ENCODE measurements at places on chromosomes 7 and 10.
A peak's percentile ranks its signal among the peaks of the same experiment; 100 is the strongest.

GRCh38 chr7:98163704-98164494, 47.3 kb upstream of the BHLHA15 start:
- DNase-seq = peak; percentile 69

DNA sequence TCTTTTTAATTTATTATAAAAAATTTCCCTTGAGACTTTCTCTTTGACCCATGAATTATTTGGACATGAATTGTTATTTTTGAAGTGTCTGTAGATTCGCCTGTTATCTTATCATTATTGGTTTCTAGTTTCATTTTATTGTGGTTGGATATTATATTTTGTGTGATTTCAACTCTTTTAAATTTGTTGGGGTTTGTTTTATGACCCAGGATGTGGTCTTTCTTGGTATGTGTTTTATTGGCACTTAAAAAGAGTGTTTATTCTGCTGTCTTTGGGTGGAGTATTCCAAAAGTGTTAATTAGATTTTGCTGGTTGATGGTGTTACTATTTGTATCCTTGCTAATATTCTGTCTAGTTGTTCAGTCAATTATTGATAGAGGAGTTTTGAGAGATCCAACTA, 50.5 kb upstream of the GPR141 start:
- DNase-seq = no peak

GRCh38 chr7:23927709-23928417, 217.8 kb downstream of the STK31 start:
- no peak for DNase-seq

DNA sequence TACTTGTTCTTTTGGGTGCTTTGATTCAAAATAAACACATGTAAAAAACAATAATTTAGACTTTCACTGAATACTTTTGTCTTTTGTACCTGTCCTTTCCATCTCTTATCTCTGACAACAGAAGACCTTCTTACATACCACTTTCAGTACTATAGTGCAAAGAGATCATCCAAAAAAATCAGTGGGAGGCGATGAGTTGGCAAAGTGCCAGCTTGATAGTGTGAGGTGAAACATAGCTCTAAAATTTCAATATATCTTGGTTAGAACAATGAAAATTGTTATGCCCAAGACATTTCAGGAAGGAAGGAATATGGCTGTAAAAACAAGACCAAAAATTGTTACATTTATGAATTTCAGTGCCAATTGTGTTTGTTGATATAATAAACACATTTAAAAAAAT, 390.2 kb upstream of the COBL start:
- DNase-seq = no peak

DNA sequence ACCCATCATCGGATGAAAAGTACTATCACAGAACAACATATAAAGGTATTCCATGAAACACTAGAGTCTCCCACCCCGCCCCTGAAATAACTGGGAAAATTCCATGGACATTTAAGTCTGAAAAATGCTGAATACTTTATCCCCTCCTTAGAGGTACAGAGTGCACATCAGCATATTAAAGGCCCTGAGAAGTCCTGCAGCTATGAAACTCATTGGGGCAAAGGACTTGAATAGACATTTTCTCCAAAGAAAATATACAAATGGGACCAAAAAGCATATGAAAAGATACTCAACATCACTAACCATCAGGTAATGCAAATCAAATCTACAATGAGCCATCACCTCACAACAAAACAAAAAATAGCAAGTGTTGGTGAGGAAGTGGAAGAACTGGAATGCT, 18.9 kb downstream of the XPNPEP1 start:
- no peak for DNase-seq

DNA sequence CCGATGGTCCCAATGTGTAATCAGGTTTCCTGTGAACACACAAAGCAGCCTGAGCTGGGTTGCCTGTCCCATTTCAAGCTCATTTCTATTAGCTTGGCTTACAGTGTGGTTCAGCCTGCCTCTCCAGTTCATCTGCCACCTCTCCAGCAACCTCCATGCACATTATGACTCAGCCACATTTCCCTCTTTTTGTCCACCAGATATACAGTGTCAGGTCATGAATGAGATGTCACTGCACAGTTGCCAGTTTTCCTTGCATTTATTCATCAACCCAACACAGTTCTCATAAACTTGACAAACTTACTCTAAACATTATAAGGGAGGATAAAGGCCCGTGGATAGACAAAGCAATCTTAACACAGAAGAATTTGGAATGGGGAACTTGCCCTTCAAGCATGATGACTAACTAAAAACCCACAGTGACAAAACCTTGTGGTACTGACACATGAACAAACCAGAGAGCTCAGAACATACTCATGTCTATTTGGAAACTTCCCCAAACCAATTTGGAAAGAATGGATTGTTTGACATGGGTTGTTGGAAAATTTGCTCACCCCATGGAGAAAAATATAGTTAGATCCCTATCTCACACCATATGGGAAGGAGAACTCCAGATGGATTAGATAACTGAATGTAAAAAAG, 2.5 kb upstream of the CFAP58 start:
- no peak for DNase-seq

DNA sequence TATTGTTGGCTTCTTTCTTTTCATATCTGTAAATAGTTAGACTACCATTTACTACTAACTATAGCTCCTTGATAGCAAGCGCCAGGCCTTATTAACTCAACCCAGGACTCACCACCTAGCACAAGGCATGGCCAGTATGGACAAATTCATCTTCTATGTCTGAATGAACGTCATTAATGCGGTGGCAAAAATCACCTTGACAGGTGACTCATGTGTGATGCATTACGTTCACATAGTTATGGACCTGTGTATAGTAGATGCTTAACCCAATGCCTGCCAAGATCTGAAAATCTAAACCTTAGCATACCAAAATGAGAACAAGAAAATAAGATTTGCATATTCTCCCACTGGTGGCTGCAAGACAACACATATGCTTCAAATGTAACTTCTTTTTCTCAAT, 300.8 kb downstream of the PARD3 start:
- no peak for DNase-seq

GRCh38 chr10:88205842-88206446, 342.5 kb downstream of the PTEN start:
- no peak for DNase-seq

GRCh38 chr10:12876266-12876665, 125.2 kb downstream of the CCDC3 start:
- no peak for DNase-seq

- no peak for DNase-seq
Measured at GRCh38 chr10:115045499-115045898, 47.7 kb upstream of the ATRNL1 start.

- no peak for DNase-seq
Measured at GRCh38 chr7:457814-458510, 61.7 kb downstream of the PDGFA start.

All from RWPE1 (cell line).